Uterus (tissue), 4 donors: ENCODE measurements at places on chromosomes 7 and 10. TPM values are rescaled to one million over a fixed set of nuclear protein-coding genes. Genes with fewer than 3 reads are reported as not detected.

The ITPRID1 gene
- total RNA-seq = not detected

The MET gene
- total RNA-seq = 36.9 TPM

The ZNF511 gene
- total RNA-seq = 34.4 TPM

DNA sequence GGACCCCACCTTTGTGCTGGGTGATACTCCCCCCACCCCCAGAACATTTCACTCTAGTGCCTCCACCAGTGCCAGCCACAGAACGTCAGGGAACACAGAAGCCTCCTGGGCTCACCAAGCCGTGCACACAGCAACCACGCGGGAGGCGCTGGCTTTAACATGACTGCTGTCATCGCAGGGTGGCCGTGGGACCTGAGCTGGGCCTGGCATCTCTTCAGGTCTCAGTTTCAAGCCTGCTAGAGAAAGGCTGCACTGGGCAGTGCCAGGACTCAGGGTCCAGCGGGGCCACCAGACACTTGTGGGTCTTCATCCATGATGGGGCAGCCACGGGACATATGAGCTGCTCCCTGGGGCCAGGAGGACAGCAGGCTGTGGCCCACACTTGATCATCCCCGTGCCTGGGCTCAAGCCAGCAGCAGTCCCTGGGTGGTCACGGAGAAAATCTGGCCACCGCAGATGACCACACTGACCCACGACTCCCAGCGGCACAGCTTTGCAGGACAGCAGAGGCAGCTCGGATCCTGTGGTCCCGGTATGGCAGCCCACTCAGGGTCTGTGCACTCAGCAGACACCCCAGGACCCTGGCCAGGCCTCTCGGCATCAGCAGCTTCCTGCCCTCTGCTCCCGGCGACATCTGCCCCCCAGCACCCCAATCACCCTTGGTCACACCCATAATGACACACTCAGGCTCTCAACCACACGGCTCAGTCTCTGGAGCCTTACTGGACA is 44.2 kb downstream of the CAMK2B start:
- DNase-seq = peak; percentile 6

GRCh38 chr10:5945561-5946418 is 31.6 kb downstream of the IL15RA start:
- DNase-seq = peak; percentile 86

DNA sequence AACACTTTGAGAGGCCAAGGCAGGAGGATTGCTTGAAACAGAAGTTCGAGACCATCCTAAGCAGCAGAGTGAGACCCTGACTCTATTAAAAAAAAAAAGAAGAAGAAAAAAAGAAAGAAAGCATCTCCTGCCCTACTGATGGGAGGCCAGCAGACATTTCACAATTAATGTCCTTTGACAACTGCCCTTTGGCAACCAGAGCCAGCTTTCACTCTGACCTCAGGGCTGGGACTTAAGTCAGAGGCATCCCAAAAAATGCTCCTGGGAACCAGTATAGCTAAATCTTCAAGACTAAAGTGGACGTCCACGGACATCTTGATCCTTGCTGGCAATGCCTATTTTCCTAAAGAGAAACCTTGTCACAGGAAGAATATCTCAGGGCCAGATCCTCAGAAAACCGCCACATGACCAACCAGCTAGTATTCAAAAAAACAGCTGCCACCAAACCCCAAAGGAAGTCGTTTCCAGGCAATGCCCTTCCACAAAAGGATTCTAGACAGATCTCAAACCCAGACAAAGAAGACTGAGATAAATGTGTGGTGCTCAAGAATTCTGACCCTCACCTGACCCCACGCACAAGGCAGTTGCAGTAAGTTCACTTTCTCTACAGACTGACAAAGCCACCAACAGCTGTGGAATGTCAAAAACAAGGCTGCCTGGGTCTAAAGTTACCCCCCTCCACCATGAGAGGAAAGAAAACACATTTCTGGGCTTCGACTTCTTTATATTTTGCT is 18.4 kb downstream of the GFRA1 start:
- DNase-seq = no peak

DNA sequence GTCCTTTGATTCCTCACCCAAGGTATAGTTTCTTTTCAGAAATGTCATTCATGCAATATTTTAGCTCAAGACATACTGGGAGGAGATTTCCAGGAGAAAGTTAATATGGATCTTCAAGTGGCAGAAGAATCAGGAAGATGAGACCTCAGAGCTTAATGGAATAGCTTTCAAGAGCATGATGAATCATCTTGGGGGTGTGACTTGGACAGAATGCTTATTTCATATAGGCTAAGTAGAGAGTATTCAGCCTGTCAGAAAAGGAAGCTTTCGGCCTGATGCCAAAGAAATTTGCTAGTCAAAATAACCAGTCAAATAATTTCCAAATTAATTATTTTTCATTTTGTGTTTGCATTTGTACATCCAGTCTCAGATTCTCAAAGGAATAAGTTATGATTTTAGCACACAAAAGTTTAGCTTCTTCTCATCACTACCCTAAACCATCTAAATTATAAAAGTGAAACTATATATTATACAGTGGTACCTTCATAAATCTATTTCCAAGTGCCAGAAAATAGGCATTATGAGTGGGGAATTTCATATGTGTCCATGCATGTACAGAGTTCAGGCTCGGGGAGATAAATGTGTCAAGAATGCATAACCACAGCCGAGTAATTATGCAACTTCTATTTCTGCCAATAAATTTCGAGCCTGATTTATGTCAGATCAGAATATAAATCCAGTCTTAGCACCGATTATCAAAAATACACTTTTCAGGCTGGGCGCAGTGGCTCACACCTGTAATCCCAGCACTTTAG is 27.3 kb upstream of the CALD1 start:
- no peak for DNase-seq

DNA sequence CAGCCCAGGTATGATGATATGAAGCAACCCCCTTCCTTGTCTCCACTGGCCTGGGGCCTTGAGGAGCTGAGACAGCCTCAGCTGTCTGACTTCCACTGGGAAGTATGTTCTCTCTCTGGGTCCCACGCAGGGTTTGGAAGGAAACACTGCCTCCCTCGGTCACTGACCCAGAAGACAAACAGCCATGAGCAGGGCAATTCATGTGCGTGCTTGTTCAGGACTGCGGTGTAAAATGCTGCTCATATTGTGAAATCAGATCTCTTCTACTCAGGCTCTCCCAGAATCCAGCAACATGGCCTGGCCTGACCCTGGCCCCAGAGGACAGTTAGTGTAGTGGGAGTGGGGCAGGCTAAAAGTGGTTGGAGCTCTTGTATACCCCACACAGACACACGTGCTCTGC is 2.8 kb downstream of the CLCN1 start:
- no peak for DNase-seq

DNA sequence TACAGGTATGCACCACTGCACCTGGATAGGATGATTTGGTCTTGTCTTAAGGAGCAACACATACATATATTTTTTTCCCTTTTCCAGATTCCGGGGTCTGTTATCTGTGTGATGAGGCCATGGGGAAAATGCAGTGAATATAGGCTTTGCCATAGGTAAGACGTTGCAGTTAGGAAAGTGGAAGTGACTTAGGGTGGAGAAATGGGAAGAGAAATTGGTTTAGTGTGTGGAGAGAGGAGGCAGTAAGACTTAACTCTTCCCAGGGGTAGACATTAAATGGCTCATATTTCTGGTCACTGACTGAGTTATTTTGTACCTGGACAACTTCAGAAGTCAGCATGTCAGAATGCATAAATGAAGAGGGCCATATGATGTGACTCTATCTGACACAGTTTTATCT is 66.7 kb downstream of the PFKFB3 start:
- DNase-seq = no peak
